ENCODE measurements at places on chromosomes 13 and 19.
A peak's percentile ranks its signal among the peaks of the same experiment; 100 is the strongest.

GRCh38 chr13:36819739-36820090, 693 bp downstream of the RFXAP start:
- DNase-seq = no peak

- DNase-seq = no peak
Measured at GRCh38 chr19:6057651-6058517, 52.4 kb downstream of the RFX2 start.

DNA sequence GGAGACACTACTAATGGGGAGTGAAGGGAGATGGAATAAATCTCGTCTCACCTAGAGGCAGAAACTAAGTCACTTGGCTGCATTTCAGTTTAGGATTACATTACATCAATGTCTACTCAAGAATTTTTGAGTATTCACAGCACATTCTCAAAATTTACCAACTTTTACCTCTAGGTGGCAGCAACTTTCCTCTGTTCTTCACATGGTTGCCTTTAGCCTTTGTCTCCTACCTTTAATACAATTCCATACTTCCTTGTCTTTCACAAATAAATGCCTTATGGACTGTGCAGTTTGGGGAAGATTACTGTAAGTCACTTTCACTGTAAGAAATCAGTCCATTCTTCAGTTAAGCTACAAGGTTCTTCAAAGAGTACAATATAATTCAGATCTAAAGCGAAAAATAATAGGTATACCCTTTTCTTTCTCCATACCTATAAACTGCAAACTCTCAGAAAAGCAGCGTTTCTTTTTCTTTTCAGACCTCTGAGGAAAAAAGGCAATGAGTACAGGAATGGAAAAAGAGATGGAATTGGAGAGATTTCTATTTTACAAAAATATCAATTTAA, 379.4 kb downstream of the KLF12 start:
- DNase-seq = no peak

GRCh38 chr13:106796280-106797047, 228.5 kb upstream of the ARGLU1 start:
- no peak for DNase-seq

DNA sequence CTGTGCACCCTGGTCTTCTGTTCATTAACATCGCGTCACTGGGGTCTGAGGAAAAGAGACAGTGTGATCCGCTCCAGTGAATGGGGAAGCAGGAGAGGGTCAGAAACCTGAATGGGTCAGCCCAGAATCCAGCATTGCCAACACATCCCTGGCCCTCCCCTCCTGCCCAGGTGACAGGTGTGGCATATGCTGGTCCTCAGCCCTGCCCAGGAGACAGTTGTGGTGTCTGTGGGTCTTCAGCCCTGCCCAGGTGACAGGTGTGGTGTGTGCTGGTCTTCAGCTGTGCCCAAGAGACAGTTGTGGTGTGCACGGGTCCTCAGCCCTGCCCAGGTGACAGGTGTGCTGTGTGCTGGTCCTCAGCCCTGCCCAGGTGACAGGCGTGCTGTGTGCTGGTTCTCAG, 8.0 kb downstream of the TFDP1 start:
- no peak for DNase-seq

DNA sequence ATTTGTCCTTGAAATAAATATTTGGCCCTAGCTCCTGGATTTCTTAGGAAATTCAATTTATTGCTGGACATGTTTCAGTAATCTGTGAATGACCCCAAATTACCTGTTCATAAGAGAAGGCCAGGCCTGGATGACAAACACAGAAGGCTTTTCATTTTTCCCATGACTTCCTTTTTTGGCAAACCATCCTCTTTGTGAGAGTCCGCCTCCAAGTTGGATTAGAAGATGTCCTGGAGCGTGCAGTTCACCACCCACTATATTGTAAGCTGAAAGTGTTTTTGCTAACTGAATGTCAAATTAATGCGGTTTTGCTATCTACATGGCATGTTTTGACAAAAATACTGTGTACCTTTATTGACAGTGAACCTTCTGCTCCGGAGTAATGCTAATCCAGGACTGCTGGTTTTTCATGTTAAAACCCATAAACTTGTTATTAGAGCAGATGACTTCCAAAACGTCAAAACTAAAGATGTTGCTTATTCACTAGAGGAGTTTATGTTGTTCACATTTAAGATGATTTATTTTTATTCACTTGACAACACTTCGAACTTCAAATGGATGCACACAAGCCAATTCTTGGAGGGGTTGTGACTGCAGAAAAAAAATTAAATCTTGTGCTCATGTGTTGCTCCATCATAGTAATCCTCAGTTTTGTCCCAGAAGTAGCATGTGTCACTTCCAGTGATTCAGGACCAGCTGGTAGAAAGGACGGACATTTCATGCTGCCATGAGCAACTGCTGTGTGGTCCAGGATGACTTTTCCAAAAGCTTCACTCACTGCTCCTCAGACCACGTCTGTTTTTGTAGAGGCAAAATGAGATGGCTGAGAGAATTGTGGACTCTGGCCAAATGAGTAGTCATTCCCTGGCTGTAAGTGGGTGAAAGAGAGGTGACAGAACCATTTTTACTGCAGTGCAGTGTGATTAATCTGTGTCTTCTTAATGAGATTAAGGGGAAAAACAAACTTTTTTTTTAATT, 71.0 kb downstream of the ITGBL1 start:
- DNase-seq = no peak

- DNase-seq = no peak
Measured at GRCh38 chr13:19836472-19836871, 27.0 kb downstream of the ZMYM5 start.

DNA sequence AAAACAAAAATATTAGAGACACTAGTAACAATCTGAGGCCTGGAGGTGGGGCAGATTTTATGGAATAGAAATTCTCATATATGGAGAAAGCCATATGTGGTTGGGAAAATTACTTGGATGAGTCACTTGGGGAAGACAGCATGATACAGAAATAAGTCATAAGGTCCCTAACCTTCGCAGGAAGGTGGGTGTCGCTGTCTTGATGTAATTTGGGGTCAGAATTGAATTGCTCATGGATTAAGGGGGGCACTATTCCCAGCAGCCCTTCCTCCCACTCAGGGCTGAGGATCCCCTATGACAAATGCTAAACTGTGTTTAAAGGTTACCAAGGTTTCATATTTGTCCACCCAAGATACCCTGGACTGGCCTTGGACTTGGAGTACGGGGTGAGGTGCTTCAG, 5.0 kb downstream of the RDH8 start:
- no peak for DNase-seq

DNA sequence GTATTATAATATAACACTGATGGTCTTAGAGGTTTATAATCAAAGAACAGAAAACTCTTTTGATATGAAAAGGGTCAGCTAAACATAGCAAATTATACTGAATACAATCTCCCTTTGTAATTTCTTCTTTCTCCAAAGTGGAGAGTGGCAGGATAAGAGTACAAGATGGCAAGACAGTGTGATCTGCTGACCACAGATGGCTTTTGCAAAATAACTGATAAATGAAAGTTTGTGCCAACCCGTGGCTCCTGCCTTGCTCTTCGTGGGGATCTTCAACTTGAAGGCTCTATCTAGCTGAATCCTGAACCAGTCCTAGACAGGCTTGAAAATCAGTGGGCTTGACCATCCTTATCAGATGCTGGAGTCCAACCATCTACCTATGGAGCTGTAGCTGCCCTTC, 185.7 kb downstream of the VWA8 start:
- DNase-seq = no peak

DNA sequence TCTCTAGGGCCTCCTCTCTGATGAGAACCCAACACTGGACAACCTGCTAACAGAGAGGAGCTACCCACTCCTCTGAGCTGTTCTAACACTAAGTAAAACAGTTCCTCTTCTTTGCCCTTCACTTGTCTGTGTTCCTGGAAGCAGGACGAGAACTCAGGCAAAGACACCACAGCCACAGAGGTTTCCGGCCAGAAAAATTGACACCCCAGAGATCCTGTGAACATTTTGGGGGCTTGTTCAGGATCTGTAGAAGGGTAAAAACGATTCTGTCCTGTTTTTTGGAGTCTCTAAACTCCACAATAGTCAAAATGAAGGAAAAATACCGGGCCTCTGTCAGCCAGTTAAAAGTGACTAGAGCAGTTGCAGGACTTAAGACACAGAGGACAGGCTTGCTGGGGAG, 165.9 kb downstream of the B3GLCT start:
- DNase-seq = no peak

GRCh38 chr19:35856546-35857149, at the start of gene KIRREL2:
TSS of gene KIRREL2 (plus strand) at chr19:35856911. CDS start at chr19:35857120, 209 bp downstream.
- DNase-seq = peak; percentile 60

DNA sequence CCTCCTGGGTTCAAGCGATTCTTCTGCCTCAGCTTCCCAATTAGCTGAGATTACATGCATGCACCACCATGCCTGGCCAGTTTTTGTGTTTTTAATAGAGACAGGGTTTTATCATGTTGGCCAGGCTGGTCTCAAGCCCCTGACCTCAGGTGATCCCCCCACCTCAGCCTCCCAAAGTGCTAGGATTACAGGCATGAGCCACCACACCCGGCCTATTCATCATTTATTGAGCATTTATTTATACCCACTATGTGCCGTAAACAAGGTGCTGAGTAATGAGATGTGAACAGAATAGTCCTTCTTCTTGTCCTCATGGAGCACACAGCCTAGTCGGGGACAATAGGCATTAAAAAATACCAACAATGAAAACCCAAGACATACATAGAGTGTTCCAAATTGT, 25.6 kb downstream of the ACTN4 start:
- DNase-seq = no peak

GRCh38 chr19:10214784-10215183, 16.3 kb downstream of the S1PR2 start:
- DNase-seq = no peak

DNA sequence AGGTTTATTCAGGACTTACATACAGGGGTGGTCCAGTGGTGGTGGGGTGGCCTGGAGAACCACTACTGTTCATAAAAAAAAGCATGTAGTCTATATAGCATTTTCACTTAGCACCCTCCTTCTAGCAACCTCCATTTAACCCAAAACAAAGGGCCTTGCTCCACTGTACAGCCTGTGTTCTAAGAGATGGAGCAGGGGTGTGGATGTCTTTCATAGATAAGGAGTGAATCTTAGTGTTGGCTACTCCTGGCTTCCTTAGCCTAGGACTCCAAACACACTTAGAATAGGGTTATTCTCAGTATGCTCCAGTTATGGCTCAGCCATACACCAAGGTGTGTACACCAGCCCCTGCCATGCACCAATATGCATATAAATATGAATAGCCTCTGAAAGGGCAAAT, 95.2 kb downstream of the ELF1 start:
- DNase-seq = no peak

DNA sequence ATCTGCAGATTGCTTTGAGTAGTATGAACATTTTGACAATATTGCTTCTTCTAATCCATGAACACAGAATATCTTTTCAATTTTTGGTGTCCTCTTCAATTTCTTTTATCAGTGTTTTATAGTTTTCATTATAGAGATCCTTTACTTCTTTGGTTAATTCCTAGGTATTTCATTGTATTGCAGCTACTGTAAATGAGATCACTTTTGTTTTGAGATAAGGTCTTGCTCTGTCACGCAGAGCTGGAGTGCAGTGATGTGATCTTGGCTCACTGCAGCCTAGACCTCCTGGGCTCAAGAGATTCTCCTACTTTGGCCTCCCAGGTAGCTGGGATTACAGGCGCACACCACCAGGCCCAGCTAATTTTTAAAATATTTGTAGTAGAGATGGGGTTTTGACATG, 9.8 kb downstream of the CYP2A7 start:
- DNase-seq = no peak

DNA sequence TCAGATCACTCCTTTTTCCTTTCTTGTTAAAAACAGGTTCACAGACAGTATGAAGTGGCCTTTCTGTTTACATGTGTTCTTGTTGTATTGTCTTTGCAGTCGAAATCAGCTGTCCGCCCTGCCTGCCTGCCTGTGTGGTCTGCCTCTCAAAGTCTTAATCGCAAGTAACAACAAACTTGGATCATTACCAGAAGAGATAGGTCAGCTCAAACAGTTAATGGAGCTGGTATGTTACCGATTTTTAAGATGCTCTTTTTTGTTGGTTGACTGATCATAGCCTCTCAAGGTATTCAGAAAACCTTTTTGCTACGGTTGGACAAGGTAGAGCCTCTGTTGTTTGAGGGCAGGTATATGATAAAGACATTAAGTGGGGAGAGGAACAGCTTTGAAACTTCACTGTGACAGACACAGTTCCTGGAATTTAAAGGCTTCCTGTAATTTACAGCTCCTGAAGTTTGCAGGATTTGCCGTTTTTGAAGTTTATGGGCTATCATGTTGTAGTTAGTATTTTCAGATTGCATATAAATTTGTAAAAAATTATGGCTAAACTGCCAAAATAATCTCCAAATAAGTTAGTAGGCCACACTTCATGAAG, 116.1 kb downstream of the LRCH1 start:
- DNase-seq = no peak

- no peak for DNase-seq
Measured at GRCh38 chr13:27678306-27679040, 56.8 kb downstream of the POLR1D start.

- DNase-seq = peak; percentile 43
Measured at GRCh38 chr19:29666578-29667386, 1.5 kb downstream of the PLEKHF1 start.

GRCh38 chr13:30355384-30355699, 48.0 kb upstream of the KATNAL1 start:
- peak; percentile 58 for DNase-seq

GRCh38 chr13:21148557-21149258, 27.6 kb downstream of the SKA3 start:
- DNase-seq = no peak

DNA sequence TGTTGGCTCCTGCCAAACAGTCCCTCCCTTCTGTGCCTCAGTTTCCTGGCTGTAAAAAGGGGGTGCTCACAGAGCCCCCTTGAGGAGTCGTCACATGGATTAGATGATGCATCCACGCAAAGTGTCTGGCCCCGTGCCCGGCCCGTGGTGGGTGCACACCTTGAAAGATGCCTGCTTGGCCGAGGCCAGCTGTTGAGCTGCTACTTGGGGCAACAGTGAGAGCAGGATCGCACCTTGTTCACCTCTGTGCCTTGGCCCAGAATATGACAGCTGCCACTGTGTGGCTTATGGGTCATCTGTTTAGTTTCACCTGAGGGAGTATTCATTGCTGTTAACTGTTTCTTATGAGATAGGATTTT, 17.7 kb downstream of the CRTC1 start:
- DNase-seq = no peak

DNA sequence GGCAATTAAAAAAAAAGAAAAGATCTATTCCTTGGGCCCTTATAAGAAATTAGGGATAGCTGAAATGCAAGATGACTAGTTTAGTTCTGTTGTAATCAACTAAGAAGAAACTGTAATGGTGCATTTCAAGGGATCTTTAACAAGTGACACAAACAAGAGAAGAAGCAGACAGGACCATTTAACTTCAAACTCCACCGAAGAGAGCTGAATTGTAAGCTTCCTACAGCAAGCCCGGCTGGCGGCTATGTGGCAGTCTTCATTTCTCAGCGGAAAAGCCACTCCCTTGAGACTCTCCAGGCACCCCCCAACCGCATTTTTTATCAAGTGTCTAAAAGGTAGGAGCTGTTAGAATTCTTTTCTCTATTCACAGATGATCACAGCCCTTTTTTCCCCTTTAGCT, 305.2 kb upstream of the ZNF507 start:
- DNase-seq = no peak

Measured in stimulated activated naive CD8-positive, alpha-beta T cell treated with anti-CD3 and anti-CD28 coated beads, Interleukin-15, Interleukin-2, amounts not matched to agents 100 U/mL and 50 U/mL, for 24 hours (primary cell).